Stimulated activated CD4-positive, alpha-beta T cell treated with anti-CD3 and anti-CD28 coated beads, TNF-alpha, amount 100 ng/mL, for 4 hours (primary cell): ENCODE measurements at places on chromosomes 6 and 20.

DNA sequence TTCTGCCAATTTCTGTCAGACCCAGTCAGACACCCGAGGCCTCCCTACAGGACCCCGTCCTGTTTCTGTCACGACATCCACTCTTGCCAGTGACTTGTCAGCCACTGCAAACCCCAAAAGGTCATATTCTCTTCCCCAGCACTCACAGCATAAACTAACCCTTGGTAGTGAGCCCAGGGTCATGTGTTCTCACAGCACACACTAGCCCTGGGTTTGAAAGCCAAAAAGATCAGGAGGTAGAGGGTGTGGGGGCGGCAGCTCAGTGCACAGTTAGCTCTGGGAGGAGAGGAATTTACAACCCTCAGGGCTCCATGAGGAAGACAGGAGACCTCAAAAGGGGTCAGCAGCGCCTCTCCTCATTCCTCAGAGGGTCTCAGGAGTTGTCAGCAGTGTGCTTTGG lies 9.9 kb upstream of the SNX9 start:
- DNase-seq = no peak

- DNase-seq = no peak
These were observed 59.4 kb downstream of the SLC22A23 start for GRCh38 chr6:3397229-3398164.

- no peak for DNase-seq
These were observed 1.8 kb upstream of the HLA-DQB1 start for GRCh38 chr6:32668226-32668747.

GRCh38 chr6:124977067-124977908 lies 15.1 kb downstream of the RNF217 start:
- DNase-seq = no peak

DNA sequence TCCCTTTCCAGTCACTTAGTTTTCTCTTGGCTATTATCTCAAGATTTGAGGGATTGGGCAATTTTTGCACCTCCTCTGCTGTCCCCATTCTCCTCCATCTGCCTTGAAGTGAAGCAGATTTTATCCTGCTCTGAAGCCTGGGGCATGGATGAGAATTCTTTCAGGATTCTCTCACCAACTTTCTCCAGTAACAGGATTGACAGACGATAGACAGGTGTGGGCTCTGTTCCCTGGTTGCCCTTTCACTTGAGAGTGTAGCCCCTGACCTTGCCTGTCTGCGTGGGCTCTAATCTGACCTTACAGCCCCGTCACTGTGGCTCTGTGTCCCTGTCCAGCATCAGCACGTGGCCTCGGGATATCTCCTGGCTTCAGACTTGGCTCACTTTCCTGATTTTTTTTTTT lies 27.1 kb downstream of the CDYL start:
- no peak for DNase-seq

DNA sequence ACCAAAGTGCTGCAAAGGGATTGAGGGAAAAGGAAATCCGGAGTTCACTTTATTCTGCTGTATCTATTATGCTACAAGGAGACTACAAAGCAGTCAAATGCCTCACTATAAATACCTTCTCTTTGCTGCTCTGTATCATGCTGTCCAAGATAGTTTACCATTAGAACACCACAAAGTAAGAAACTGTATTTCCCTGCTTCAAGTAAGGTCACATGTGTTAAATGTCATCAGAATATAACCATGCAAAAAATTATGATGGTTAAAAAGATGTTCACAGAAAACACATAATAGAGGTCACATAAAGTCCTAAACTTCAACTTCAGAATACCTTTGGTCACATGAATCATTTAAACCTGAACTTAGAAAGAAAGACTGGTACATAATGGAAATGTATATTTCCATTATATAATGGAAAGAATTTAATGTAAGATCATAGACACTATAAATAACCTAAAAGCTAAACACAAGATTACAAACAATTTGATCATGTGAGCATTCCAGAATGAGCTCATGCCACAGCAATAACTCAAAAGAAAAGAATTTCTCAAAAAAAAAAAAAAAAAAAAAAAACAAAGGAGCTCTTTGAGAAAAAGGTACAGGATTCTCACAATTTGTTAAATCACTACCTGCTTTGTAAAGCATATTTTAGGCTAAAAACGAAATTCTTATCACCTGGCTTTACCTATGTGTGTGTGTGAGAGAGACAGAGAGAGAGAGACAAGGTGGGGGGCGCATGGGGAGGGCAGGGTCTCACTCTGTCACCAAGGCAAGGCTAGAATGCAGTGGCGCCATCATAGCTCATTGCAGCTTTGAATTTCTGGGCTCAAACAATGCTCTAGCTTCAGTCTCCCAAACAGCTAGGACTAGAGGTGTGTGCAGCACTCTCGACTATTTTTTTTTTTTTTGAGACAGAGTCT lies 58.7 kb downstream of the KIF13A start:
- no peak for DNase-seq
